ENCODE measurements at places on chromosomes 12 and 14.

DNA sequence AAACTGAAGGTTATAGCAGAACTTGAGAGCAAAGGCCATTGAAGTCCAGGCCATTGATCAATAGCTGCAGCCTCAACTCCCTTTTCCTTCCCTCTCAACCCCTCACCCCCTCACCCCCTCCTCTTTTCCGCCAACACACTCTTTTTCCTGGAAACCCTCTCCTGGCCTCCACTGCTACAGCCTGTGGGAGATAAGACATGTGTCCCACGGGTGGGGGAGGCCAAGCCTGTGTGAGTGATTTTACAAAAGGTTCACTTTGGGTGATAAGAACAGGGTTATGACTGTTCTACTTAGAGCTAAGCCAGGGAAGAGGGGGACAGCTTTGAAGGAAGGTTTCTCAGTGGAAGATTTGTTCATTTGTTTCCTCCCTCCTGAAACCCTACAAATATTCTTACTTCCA lies 9.2 kb upstream of the FGF23 start:
- no peak for DNase-seq

DNA sequence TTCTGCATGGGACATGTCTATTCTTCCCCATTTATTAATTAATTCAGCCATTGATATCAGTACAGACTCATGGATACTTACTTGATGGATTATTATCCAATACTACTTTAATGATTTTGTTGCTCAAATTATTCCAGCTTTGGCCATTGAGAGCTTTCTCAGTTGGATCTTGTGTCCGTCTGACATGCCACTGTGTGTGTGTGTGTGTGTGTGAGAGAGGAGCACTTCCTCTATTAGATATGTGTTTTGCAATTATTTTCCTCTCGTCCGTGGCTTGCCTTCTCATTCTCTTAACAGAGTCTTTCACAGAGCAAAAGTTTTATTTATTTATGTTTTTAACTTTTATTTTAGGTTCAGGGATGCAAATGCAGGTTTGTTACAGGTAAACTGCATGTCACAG lies 194.2 kb downstream of the ADGRD1 start:
- DNase-seq: no peak

GRCh38 chr14:73323896-73324399 lies 86.6 kb downstream of the PAPLN start:
- no peak for DNase-seq

DNA sequence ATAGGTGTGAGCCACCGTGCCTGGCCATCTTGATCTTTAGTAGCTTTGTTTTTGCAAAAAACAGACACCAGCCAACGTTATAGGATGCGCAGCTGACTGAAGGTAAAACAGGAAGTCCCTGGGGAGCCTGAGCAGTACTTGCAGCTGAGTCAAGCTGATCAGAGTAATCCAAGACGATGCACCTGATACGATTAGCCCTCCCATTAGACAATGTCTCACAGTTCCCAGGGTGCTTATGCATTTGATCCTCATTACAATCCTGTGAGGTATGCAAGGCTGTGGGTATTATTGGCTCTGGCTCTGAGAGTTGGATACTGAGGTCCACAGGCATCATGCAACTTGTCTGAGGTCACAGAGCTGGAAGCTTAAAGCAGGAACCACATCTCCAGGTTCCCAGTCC lies 8.1 kb downstream of the KRT18 start:
- DNase-seq: peak; percentile 53

GRCh38 chr12:53709671-53710070 lies 17.6 kb downstream of the CALCOCO1 start:
- no peak for DNase-seq

- no peak for DNase-seq
Measured at GRCh38 chr14:26067786-26068459, 529.9 kb downstream of the NOVA1 start.

GRCh38 chr12:44709166-44709565 lies 166.9 kb downstream of the NELL2 start:
- no peak for DNase-seq

DNA sequence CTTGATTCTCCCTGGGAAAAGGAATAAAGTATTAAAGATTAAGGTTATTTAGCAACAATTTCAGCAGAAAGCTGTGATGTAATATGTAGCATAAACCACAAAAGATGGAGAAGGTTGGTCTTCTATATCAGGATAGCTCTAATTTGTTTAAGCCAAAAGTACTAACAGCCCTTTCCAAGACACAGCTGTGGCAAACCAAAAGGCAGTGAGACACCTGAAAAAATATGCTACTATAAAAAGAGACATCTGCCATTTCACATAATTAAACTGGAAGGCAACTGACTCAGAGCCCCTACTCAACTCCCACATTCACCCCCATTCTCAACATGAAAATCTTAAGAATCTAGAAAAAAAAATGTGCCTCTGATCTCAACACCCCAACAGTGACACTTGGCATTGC lies 390.2 kb upstream of the PRICKLE1 start:
- DNase-seq: no peak

DNA sequence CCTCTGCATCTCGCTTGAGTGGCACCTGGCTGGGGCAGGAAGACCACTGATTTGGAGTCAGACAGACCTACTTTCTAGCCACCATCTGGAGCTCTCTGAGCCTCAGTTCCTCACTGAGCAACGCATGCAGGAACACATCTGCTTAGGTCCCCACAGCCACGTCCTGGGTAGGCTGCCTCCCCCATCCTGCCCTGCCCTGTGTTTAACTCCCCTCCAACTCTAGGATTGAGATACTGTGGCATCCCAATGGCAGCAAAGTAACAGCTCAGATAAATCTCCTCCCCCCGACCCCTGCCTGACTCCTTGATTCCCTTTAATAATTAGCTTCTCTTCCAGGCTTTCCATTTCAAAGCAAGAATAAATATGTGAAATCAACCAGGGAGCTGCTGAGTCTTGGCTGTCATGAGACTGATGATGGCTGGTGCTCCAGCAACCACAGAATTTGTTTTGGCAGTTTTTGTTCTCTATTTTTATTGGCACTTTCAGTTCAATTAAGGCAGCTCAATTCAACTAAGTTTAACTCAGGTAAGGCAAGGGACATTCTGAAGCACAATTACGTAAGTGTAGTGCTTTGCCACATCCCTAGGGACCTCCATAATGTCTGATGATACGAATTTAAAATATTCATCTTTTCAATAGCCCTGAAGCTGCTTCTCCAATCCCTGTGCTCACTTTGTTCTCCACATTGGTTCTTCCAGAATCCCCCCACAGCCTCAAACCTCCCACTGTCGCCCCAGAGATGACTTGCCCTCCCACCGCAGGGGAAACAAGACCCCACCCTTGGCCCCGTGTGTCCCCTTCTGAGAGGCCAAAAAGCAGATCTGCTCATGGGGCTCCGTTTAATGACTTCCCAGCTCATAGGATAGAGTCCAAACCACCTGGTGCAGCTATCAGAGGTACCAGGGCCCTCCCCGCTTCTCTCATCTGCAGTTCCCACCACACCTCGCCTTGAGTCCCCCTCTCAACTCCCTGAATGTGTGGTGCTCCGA lies 58.2 kb downstream of the ESR2 start:
- no peak for DNase-seq

GRCh38 chr12:99053616-99054362 lies 408.7 kb downstream of the APAF1 start:
- DNase-seq: no peak

DNA sequence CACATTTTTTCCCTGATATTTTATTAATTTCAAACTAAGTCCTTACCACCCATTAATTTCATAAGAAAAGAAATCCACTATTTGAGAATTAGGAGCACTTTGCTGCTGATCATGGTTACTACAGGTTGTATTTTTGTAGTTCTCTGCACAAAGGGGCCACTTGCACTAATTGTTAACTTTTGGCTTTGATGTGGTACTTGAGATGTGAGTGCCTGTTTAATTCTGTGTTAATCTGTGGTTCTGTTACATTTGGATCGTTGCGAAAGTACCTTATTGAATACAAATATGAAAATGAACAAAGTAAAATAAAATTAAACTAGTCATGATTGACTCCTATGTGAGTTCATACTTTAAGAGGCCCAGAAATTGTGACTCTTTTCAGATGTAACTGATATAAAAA lies 374.9 kb upstream of the RGS6 start:
- no peak for DNase-seq

DNA sequence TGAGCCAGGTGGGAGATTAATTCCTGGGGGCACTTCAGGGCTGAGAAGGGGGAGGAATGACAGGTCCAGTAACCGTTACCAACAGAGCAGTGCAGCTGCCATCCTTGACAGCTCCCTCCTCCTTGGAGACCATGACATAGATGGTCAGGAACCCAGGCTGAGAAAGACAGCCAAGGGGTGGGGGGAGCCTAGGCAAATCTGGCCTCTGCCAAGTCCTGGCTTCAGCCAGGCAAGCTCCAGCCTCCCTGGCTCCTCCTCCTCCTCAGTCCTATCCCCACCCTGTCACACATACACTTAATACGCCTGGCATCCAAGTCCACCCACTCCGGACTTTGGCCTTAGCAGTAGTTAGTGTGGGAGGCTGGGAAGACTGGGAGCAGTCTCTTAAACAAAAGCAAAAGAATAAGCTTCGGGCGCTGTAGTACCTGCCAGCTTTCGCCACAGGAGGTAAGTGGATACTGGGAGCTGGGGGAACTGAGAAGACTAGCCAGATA lies at the start of gene RDH5:
TSS of gene RDH5 (plus strand) at position 323 of the 494 bp plus-strand sequence. CDS start 792 bp downstream, outside the sequence.
- peak; percentile 57 for DNase-seq

DNA sequence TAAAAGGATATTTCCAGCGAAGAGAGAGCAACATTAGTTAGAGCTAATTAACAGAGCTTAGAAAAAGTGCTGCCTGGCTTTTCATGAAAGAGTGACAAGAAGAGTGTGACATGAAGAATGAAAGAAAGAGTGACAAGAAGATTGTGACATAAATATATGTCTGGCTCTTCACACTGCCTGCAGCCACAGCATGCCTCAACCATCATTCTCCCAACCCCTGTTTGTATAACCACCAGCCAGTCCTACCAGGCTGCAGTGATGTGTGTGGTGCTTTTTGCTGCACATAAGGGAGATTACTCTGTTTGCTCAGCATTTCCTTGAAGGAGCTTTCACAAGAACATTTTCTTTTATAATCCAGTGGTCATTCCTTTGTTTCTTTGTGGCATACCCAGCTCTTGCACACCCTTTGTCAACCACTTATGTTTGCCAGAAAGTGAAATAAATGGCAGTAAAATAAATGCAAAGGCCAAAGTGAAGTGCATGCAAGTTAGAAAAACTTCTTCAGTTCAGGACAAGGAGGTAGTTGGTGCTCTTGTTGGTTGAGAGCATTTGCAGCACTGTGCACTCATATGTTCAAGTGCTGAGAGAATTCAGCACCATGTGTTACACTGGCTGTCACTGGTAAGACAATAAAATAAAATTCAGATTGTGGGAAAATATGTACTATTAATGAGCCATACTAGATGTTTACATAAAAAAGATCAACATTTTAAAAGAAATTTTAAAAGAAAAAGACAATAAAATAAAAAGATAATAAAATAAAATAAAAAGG lies 50.6 kb downstream of the KIF21A start:
- no peak for DNase-seq

GRCh38 chr14:33163109-33163508 lies 224.4 kb downstream of the NPAS3 start:
- no peak for DNase-seq

DNA sequence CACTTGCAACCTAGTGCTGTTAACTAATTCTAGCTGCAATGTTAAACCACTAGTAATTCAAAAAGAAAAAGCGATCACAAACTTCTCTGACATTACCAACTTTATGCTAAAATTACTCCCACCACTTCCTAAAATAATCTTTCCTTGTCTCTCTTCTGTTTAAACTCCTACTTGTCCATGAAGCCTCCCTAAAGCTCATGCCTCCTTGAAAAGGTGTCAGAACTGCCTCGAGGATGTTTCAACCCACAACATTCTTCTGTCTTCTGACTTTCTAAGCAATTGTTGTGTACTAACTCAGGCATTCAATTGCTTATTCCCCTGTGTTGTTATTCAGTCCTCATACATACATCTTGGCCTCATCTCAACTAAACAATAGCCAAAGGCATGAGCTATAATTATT lies 5.9 kb downstream of the GNPTAB start:
- DNase-seq: no peak

DNA sequence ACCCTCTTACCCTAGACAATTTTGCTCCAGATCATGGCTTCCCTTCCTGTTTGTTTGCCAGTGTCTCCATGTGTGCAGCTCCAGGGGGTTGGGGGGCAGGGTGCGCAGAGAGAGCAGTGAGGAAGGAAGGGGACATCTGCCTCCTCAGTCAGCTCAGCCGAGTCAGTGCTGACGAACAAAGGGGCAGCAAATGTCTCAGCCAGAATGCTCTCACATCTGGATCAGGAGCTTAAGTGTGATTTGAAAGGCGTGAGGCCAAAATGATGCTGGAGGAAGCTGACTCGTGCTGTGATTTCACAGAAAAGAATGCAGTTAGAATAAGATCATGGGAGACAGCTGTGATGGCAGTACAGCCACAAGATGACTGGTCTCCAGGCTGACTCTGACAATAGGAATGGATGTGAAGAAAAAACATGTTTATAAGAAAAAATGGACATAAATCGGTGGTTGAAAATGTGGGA lies 27.1 kb upstream of the CDK17 start:
- DNase-seq: no peak

DNA sequence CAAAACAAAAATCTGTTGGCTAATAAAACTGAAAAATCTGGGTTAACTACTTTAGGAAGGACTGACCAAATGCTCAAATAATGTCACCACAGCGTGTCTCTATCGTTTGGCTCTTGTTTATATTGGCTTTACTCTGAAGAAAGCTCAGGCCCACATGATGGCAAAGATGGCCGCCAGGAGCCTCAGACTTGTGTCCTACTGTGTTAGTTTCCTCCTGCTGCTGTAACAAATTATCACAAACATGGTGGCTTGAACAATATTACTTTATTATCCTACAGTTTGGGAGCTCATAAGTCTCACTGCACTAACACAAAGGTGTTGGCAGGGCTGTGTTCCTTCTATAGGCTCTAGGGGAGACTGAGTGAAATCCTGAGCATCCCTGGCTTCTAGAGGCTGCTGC lies 303.0 kb downstream of the DAD1 start:
- DNase-seq: no peak

GRCh38 chr12:66804563-66804974 lies 125.7 kb upstream of the GRIP1 start:
- DNase-seq: peak; percentile 90

Measured in NCI-H526 (cell line).